ENCODE measurements at places on chromosomes 16 and 17.
A peak's percentile ranks its signal among the peaks of the same experiment; 100 is the strongest.

DNA sequence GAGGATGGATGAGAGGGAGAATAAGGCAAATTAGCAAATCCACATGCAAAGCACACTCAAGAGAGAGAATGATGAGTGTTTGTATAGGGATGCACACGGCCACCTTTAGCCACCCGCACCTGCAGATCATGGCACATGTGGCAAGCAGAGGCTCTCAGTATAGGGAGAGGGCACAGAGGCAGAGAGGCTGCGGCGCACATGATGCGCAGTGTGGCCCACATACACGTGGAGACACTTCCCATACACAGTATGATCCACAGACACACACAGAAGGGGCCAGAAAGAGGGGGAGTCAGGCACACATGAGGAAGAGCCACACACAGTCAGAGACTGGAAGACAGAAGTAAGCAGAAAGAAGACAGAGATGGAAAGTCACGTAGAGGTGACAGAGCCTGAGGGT lies 6.5 kb upstream of the CHD3 start:
- DNase-seq, result no peak

GRCh38 chr16:85479972-85480726 lies 133.0 kb upstream of the GSE1 start:
- peak; percentile 21 for DNase-seq

- DNase-seq, result no peak
Measured at GRCh38 chr17:58215685-58216084, 3.4 kb downstream of the MKS1 start.

- peak; percentile 47 for DNase-seq
Measured at GRCh38 chr16:84291226-84291625, 3.5 kb upstream of the WFDC1 start.

DNA sequence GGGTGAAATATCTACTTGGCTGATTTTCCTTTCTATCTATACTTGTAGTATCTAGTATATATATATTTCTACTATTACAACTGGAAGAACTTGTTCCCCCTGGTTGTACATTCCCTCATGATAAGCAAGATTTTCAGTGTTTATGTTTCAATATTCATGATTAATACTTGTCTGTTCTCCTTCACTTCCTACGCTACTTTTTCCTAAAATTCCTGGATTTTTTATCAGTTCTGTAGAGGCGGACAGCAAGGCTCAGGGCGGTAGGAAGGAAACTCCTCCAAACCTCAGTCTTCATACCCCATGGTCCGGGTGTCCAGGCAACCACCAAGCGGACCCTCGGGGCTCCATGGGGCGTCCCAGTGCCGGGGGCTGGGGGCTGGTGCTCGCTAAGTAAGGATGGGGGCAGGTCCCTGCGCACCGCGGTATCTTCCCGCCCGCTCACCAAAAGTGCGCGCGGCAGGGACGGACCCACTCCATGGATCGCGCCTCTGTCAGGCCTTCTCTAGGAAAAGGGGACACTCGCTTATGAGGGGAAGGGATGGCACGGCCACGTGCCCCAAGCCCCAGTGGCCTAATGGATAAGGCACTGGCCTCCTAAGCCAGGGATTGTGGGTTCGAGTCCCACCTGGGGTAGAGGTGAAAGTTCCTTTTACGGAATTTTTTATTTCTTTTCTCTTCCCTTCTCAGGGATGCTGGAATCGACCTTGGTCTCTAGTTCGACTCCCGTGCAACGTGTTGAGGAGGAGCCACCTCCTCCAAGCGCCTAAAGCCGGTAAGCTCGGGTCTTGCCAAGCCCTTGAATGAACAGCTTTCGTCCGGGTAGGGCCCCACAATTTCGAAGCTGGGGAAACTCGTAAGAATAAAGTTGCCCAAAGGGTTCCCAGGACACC lies 13.2 kb downstream of the ATP5PD start:
- peak; percentile 93 for DNase-seq

GRCh38 chr17:73703192-73703591 lies 58.9 kb upstream of the SDK2 start:
- DNase-seq, result no peak

DNA sequence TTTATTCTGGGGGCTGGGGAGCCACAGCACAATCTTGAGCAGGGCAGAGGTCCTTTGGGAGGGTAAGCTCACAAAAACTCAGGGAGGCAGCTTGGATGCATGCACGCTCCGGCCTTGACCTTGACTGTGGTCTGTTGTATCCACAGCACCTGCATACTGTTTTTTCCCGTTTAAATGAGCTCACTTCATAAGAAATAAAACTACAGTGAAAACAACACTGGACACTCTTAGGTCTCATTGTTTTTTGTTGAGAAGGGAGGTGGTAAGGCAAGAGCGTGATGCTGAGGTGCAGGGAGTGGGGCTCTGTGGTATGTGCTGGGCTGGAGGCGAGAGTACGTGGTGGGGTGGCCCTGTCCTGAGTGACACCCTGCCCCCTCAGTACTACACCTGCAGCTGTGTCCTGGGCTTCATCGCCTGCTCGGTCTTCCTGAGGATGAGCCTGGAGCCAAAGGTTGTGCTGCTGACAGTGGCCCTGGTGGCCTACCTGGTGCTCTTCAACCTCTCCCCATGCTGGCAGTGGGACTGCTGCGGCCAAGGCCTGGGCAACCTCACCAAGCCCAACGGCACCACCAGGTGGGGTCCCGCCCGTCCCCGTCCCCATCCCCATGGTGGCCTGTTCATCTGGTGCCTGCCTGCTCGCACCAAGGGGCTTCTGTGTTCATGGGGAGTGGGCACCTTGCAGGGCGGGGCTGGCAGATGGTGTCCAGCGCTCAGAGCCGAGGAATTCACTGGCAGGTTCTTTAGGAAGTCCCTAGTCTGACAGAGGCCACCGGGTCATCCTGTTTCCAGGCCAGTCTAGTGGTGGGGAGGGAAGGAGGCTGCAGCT lies 44.2 kb downstream of the ADCY7 start:
- DNase-seq, result no peak

GRCh38 chr17:627051-627450 lies 87.6 kb downstream of the VPS53 start:
- DNase-seq, result no peak

GRCh38 chr17:72053036-72053435 lies 67.8 kb upstream of the SOX9 start:
- no peak for DNase-seq

- peak; percentile 18 for DNase-seq
Measured at GRCh38 chr17:63138713-63139112, 172.7 kb downstream of the TANC2 start.

DNA sequence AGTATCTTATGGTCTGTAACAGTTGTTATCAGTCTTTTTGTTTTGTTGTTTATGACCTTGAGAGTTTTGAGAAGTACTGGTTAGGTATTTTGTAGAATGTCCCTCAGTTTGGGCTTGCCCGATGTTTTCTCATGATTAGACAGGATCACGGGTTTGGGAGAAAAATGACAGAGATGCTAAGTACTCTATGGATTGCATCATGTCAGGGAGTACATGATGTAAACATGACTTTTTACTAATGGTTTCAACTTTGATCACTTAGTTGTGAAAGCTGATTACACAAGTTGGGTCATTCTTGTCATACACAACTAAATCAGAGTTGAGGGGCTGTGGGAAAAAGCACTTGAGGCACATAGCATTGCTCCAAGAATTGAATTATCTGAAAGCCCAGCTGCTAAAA lies 94.7 kb upstream of the SIAH1 start:
- DNase-seq, result no peak

- DNase-seq, result peak; percentile 69
Measured at GRCh38 chr16:55944377-55944802, 69.2 kb upstream of the CES5A start.

GRCh38 chr17:29627951-29628350 lies 5.2 kb upstream of the CORO6 start:
- DNase-seq, result no peak
